ENCODE measurements at places on chromosomes 7 and 10.

GRCh38 chr7:115441033-115441432 is 519.1 kb downstream of the MDFIC start:
- DNase-seq: no peak

- no peak for DNase-seq
Observed at GRCh38 chr10:6711408-6711841, 131.3 kb upstream of the PRKCQ start.

DNA sequence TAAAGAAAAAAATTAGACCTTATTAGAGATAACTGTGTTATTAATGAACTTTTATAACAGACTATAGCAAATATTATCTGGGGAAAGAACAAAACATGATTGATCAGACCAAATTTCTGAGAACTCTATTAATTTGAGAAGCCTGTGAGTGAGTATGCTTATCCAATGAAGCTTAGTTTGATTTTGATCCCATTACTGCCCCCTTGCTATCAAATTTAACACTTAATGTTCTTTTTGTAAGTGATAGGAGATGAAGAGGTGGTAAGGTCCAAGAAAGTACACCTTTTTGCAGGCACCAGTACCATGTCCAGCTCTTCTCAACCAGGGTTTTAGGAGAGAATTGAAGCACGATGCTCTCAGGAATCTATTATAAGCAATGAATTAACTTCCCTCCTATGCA is 49.9 kb downstream of the ZNF365 start:
- no peak for DNase-seq

- peak; percentile 63 for DNase-seq
Observed at GRCh38 chr7:23020742-23021401, 6.9 kb upstream of the HYCC1 start.

DNA sequence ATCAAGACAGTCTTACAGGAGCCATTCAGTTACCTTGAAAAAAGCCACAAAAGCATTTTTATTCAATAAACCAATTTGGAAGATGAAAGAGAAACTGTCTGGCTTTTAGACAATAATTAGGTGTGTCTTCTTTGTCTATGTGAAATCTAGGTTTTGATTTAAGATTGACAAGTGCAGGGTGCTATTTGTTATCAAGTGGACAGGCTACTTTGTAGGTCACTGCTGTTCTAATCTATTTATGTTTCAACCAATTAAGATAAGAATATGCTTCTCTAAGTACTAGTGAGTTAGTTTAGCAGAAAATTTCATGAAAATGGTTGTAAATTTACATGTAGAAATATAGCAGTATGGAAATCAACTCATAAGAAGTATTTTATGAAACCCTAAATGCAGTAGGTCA is 177.5 kb downstream of the CACNA2D1 start:
- DNase-seq: no peak

DNA sequence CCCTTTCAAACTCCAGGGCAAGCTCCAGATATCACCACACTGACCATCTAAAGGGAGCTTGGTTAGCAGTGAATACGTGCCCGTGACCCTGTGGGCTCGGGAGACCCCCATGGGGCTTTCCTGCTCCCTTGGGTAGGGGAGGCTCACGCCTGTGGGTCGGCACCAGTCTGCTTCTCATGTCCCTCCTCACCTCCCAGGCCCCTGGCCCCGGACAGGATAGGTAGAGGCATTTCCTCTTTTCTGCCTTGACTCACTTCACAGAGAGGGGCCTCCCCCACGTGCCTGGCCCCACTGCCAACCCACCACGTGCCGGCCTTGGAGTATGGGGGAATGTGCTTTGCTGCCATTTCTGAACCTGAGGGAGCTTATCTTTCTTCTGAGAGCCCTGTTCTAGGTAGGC is 131.3 kb upstream of the FAM20C start:
- DNase-seq: no peak

DNA sequence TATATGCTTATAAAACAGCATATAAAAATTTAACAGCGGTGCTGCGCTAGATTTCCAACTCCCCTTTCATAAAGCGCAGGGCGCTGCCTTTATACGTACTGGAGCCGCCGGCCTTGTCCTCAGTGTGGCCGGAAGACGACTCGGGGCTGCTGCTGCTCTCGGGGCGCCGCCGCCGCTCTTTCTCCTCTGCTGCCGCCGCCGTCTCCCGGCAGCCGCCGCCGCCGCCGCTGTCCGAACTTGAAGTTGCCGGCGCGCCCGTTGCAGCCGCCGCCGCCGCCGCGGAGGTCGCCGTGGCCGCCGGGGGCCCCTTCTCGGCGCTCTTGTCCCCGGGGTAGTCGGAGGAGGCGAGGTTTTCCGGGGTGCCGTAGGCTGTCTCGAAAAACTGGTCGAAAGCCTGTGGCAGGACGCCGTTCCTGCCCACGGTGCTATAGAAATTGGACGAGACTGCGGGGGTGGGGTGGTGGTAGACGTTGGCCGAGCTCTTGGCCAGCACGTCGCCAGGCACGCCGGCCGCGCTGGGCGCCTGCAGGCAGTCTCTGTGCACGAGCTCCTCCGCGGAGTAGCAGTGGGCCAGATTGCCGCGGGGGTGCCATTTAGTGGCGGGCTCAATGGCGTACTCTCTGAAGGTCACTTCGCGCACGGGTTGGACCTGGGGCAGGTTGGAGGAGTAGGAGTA is 557 bp downstream of the HOXA11 start:
- DNase-seq: peak; percentile 71

GRCh38 chr10:94220717-94221116 is 142.0 kb downstream of the NOC3L start:
- no peak for DNase-seq

DNA sequence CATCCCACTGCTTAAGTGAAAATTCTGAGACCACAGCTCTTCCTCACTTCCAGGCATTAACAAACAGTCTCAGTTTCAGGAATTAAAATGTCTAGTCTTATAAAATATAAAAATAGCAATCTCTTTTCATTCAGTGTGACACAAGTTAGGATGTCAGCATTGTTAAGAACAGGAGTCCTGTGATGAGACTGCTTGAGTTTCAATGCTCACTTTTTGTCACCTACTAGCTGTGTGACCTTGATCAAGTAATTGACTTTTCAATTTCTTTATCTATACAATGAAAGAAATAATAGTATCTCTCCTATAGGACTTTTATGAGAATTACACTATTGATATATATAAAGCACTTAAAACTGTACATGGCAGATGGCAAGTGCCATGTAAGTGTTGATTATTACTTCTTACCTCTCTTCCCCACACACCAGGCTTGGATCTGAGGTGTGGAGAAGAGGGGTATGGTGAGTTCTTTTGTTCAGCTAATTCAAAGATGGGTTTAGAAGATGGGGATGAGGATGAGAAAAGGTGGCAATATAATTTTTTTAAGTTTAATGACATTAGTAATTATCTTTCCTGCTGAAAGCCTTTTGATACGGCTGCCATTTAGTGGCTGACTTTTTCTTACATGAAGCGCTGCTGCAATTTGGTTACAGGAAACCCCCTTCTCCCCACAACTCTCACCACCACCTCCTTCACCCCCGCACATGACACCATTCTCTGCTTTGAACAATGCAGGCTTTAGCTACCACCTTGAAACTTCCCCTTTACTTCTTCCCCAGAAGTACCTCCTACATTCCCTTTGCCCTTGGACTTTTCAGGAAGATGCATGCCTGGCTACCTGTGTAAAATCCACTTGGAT is 20.8 kb upstream of the HYAL4 start:
- no peak for DNase-seq

DNA sequence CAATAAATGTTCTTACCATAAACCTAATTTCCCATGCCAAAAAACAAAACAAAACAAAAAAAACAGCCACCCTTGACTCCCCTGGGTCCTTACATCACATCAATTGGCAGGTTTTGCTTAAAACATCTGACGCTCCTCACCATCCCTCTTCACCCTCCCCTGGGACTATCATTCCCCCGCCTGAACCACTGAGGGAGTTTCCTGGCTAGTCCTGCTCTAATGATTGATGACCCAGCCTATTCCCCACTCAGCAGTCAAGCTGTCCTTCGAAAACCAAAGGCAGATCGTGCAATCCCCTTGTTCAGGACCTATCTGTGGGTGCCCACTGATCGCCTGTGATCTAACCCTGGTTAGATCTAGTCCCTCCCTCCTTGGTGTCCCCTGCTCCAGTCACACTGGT is 11.2 kb upstream of the FRMPD2 start:
- DNase-seq: no peak

- DNase-seq: peak; percentile 36
Observed at GRCh38 chr7:1897076-1897860, 227.2 kb downstream of the ELFN1 start.

- DNase-seq: no peak
Observed at GRCh38 chr10:121088524-121088923, 237.4 kb downstream of the WDR11 start.

- no peak for DNase-seq
Observed at GRCh38 chr7:92988051-92988450, 129.7 kb downstream of the SAMD9 start.

- DNase-seq: no peak
Observed at GRCh38 chr7:46191776-46192175, 270.7 kb upstream of the IGFBP3 start.

GRCh38 chr7:76254781-76255180 is 47.7 kb upstream of the HSPB1 start:
- no peak for DNase-seq

DNA sequence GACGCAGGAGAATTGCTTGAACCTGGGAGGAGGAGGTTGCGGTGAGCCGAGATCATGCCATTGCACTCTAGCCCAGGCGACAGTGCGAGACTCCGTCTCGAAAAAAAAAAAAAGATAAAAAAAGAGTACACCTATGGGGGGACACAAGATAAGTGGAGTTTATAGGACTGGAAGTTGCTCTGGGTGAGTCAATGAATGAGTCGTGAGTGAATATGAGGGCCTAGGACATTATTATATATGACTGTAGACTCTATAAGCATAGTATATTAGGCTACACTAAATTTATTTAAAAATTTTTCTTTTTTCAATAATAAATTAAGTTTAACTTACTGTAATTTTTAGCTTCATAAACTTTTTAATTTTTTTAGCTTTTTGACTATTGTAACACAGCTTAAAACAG is 19.4 kb upstream of the SGCE start:
- DNase-seq: no peak

- DNase-seq: no peak
Observed at GRCh38 chr7:135697276-135698049, 30.5 kb downstream of the SLC13A4 start.

DNA sequence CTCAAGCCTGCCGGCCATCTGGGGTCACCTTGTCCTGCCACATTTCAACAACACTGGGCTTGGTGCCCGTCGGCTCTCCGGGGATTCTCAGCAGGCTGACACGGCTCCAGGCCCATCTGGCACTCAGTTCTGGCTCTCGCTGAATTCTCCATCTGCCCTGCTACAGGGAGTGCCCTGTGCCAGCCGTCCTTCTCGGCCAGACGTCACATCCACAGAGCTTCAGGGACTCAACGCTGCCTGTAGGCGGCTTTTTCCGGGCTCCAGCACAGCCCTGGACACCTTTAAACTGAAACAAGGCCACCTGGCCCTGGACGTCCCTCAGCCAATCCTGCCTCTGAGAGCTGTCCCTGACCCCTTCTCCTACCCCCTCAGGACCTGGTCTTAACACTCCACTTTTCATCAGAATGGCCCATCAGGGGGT is 43.0 kb downstream of the TMEM130 start:
- peak; percentile 84 for DNase-seq
